ENCODE measurements at places on chromosomes 3 and 15.

DNA sequence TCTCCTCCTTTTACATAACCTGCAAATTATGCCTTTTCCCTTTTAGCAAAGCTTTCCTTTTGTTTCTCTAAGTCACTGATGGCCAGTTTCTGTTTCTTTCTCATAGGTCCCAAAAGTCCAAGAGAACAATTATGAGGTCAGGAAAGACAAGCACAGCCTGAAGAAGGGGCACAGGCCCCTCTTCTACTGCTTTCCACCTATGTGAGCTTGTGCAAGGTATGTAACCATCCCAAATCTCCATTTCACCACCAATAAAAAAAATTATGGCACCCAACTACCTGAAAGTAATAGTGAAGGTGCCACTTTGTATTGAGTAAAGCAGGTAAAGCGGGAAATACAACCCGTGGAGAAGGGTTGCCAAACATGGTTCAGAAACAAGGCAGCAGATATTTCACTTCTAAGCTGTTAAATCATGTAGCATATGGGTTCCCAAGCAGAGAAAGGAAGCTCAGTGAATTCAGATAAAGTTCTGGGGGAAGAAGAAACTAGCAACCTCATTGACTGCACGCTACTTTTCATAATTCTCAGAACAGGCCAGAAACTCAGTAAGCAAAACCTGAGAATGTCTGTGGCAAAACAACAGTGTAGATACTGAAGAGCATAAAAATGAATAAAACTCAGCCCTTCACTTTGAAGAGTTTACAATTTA lies 4.2 kb downstream of the PLOD2 start:
- DNase-seq, result no peak

GRCh38 chr15:66765478-66766281 lies 63.6 kb downstream of the SMAD6 start:
- no peak for DNase-seq

DNA sequence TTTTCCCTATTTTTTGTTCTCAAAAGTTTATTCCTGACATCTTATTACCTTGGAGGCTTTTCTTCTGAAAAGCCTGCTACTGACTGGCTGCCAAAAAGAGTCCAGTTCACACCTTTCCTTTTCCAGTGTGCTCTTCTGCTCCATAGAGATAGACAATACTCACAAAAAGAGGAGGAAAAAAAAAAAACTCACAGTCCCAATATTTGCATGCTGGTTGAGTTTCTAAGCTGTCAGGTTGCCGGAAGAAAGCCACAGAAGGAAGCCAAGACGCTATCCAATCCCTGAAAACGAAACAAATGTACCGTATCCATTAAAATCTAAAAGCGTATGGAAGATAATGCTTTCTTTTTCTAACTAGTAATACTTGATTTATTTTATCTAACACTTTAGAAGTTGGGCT lies 299.5 kb downstream of the CADM2 start:
- DNase-seq, result no peak

DNA sequence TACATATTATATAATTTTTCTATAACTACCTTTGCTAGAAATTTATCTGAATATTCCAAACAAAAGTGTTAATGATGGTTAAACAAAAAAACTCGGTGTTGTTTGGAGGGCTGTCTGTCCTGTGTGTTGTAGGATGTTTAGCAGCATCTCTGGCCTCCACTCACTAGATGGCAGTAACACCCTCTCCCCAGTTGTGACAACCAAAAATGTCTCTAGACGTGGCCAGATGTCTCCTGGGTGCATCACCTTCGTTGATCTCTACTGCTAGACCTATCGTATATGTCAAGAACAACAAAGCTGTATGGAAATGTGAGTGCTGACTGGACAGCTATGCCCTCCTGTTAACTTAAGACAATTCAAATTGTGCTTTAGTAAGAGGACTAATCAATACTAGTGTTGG lies 14.1 kb downstream of the ANKRD34C start:
- no peak for DNase-seq

DNA sequence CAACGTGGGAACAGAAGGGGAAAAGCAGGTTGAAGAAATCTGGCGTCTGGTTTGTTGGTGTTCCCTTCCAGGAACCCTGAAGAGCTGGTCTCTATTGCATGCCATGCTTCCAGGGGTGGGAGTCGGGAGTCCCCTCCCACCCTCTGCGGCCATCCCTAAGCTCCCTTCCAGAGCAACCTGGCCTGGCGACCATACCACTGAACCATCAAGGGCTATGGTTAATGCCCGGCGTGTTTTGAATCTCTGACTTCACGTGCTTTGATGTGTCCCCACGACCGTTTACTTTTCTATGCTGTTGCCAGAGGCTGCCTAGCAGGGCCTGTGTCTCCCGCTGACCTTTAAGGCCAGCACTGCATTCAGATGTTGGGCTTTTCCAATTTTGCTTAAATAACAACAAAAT lies 696 bp upstream of the SNRK start:
- DNase-seq, result no peak

DNA sequence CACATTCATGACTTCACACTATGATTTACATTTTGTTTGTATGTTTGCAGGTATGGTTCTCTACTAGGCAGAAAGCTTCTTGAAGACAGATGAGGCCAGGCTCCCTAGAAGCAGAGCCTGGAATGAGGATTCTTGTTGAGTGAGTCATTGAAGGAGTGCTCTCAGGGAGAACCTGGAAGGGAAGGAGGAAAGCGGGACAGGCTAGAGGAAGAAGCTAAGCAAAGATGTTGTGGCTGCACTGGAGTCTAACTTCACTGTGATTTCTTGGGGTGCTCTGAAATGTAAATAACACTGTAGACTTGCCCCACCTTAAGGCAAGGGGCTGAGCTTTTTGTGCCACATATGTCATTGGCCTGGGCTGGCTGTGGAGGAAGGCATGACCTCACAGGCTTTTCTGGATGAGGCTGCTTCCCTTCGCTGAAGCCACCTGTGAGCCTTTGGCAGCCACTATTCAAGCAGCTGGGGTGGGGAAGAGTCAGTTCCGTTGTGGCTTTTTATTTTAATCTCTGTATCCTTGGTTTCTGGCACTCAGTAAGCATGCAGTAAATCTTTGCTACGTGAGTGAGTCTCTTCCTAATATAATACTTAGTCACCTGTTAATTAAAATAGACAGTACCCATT lies 307.3 kb downstream of the SV2B start:
- no peak for DNase-seq

DNA sequence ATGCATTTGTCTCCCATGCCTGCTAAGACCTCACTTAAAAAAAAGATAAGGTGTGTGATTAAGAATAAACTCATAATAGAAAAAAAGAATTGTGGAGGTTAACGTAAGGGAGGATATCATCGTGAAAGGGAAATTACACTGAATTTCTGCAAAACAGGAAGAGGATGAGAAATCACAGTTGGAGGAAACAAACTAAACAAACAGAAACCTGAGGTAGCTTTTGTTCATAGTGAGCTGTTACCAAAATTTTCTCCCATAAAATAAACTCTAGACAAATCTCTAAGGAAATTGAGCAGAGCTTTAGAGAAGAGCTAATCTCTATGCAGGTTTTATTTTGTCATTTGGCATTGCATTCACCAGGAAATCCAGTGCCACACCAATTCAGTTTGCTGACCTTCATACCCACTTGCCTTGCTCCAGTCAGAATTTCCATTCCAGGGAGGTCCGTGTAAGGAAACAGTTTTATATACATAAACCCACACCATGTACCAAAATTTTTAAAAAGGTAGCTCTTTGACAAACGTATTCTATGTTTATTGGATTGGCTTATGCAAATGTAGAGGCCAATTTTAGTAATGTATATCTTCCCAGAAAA lies 231.2 kb downstream of the MBNL1 start:
- no peak for DNase-seq

DNA sequence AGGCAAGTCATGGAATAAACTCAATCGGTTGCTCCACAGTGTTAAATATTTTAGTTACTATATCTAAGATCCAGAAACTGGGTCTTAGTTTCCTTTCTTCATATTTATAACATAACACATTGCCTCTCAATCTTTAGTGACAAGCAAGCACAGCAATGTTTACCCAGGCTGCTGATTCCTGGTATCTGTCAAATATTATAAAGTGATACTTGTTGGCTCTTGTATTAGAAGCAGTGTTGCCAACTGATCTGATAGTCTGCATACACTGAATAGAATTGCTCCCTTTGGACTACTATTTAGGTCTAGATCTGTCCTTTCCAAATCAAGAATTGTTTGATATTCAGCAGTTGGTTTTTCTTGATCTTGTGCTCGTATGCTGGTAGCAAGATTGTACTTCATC lies 7.2 kb upstream of the HHLA2 start:
- no peak for DNase-seq

DNA sequence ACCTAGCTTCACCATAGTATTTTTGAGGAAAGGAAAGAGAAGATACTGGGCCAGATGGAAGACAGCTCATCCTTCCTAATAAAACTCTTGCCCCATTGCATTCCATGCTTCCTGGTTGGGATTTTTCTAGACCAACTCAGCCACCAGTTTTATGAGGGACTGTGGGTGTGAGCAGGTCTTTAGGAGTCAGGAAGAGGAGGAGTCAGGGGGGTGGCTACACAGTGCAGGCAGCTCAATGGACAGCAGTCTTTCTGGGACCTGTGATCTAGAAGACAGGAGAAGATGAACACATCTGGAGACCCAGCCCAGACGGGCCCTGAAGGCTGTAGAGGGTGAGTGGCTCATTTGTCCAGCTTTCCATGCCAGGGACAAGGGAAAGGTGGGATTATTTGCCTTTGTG lies at the start of gene NOX5:
TSS of gene NOX5 (plus strand) at position 242 of the 400 bp plus-strand sequence. CDS start at position 283, 41 bp downstream.
- no peak for DNase-seq

- DNase-seq, result no peak
Observed at GRCh38 chr3:126051741-126052140, 32.2 kb downstream of the SLC41A3 start.

GRCh38 chr3:174253196-174253823 lies 605.8 kb upstream of the NAALADL2 start:
- DNase-seq, result no peak

DNA sequence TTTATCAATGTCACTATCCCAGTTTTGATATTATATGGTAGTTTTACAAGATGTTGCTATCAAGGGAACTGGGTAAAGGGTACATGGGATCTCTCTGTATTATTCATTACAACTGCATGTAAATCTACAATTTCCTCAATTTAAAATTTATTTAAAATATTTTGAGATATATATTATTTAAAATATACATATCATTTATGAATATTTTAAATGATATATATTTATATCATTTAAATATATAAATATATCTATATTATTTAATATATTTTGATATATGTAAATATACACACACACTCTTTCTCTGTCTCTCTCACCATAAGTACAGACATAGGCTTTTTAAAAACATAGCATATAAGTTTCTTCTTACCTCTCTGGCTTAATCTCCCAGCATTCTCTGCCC lies 104.7 kb downstream of the TP63 start:
- DNase-seq, result no peak

GRCh38 chr3:125179143-125179883 lies 33.2 kb downstream of the SLC12A8 start:
- DNase-seq, result no peak

DNA sequence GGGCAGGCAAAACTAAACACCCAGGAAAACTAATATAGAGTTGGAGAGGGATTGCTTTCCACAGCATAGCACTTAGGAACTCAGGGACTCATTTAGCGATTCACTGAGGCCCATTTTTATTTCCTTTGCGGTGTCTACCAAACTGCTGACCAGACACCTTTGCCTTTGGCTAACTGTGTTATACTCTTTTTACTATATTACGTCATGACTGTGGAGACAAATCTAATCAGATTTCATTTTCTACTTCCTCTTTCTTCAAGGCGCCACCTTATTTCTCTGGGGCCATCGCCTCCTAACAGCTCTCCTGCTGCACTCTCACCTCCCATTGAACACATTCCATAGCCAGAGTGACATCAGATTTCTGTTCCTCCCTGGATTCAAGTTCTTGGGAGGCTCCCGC lies 215.7 kb upstream of the WNT5A start:
- DNase-seq, result no peak

- DNase-seq, result no peak
Observed at GRCh38 chr3:114902691-114903101, 244.4 kb downstream of the ZBTB20 start.

DNA sequence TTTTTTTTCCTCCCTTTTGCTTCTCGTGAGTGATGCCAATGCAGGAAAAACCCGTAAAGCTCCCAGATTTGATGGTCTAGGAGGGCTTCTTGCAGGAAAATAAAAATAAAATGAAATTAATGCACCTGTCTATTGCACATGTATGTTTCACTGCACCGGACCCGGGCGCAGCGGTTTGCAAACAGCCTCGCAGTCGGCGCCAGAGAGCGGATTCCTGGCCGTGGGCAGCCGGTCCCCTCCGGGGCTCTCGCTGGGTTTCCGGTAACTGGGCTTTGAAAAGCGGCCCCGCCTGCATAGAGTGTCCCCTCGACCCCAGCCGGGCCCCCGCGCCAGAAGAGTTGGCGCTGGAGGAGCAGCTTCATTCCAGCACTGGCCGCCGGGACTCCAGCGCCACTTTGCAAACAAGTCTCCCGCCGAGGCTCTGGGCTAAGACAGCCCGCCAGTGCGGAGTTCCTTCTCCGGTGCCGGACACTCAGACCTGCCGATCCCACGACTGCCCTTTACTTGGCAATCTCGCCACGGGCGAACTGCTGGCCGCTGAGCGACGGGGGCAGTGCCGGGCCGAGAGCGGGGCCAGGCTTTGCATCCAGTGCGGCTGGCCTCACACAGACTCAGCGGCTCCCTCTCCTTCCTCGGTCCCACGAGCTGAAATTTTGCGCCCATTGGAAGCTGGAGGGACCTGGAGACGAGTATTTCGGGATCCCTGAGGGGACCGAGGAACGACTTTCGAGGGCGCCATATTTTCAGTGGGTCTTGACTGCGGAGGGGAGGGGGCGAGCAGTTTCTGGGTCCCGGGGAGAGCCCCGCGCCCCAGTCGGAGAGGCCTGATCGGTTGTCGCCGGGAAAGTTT lies 225.9 kb upstream of the C2CD4B start:
- no peak for DNase-seq

DNA sequence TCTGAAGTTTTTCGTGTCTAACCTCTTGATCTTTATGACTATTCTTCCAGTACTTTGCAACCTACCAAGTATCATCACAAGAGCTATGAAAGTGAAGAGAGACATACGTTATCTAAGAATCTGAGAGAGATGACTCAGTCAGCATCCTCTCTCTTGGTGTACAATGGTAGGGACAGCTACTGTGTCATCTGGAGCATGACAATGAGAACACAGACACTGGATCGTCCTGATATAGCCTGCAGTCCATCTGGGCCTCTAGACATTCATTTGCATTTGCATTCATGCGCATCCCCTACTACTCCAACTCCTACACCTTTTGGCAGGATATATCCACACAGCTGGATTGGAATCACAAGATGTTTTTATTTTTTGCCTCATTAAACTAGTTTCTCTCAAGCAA lies 115.2 kb downstream of the PEX5L start:
- DNase-seq, result no peak
